Fibroblast of lung (primary cell): ENCODE measurements at places on chromosomes 2 and 18. TPM values are rescaled to one million over a fixed set of nuclear protein-coding genes. Genes with fewer than 3 reads are reported as not detected.

The HAAO gene
- 2.8 and 4.1 TPM in 2 replicates for total RNA-seq

DNA sequence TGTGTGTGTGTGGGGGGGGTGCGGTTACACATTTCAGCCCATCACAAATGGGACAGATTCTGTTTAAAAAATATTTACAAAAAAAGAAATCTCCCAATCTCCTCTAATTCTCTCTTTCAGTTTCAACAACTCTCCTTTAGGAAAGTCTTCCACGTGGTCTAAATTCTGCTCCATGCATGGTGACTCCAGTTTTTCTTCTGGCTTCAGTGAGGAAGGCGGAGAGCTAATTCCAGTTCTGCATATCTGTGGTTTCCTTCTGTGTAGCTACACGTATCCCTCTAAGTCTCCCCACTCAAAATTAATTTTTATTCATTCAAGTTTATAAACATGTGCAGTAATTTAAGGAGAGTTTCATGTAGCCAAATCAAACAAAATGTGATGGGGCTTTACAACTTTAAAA lies 111.6 kb downstream of the SLC4A3 start:
- no peaks in the 10 kb centered on the region for H3K36me3 ChIP-seq
- peaks cover 2% of the 10 kb centered on the region for H3K27me3 ChIP-seq
- no peak overlapping the region for H3K27ac ChIP-seq

The KLHL41 gene
- 3.8 and 4.6 TPM in 2 replicates for total RNA-seq

GRCh38 chr2:26555246-26556133 lies 77.6 kb upstream of the OTOF start:
- DNase-seq, result no peak
- no peak overlapping the region for H3K4me3 ChIP-seq
- no peak overlapping the region for H3K27ac ChIP-seq
- no peaks in the 10 kb centered on the region for H3K4me1 ChIP-seq
- H3K36me3 ChIP-seq, result no peaks in the 10 kb centered on the region

GRCh38 chr2:215602997-215603396 lies 167.1 kb upstream of the FN1 start:
- H3K27ac ChIP-seq, result no peak overlapping the region
- no peaks in the 10 kb centered on the region for H3K27me3 ChIP-seq
- no peak overlapping the region for H3K4me3 ChIP-seq
- no peaks in the 10 kb centered on the region for H3K36me3 ChIP-seq

DNA sequence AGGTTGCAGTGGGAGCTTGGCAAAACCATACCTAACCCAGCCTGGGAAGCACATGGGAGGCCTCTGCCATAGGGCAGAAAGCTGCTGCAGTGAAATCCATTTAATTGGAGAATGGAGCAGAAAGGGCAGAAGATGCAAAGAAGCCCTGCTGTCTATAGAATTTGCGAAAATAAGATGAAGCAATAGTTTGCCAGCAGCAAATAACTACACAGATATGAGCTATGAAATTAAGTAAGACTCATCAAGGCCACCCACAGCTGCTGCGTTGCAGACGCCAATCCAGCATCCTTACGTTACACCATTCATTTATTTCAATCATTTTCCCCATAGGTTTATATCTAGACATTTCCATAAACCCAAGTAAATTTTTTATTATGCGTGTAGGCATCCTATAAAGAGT lies 21.1 kb downstream of the ATP8B1 start:
- H3K27ac ChIP-seq, result no peak overlapping the region
- no peak overlapping the region for H3K4me3 ChIP-seq
- H3K4me1 ChIP-seq, result peaks cover 23% of the 10 kb centered on the region
- H3K27me3 ChIP-seq, result no peaks in the 10 kb centered on the region

The UCN gene
- total RNA-seq, result 1.2 and 1.3 TPM in 2 replicates

- H3K27ac ChIP-seq, result no peak overlapping the region
- DNase-seq, result no peak
- H3K27me3 ChIP-seq, result no peaks in the 10 kb centered on the region
- no peak overlapping the region for H3K4me3 ChIP-seq
Observed at GRCh38 chr18:63255435-63255834, 64.1 kb downstream of the BCL2 start.

DNA sequence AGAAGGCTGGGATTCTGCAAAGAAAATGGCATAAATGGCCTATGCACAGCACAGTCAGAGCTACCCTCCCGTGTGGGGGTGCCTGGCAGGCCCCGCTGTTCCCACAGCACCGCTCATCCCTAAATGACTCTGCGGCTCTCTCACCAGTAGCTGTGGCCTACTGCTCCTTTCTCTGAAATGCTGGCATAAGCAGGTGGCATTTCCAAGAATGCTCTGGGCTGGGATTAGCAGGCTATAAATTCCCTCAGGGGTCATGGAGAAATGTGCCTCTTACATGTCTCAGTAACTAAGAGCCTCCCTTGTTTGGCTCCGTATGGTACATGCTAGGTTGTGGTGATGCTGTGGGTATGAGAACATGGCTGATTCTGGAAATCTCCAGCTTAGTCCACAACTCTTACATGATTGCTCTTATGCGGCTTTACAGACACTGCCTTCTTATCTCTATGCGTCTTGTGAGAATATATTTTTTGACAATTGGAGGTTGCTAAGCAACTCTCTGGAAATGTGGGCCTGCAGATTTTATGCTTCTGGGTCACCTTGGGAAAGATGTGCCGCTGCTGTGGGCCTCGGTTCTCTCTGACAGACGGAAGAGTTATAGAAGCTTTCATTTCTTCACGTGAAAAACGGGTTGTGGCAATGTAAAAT lies 80.3 kb upstream of the GATA6 start:
- no peaks in the 10 kb centered on the region for H3K36me3 ChIP-seq
- no peaks in the 10 kb centered on the region for H3K27me3 ChIP-seq
- no peak overlapping the region for H3K4me3 ChIP-seq
- H3K4me1 ChIP-seq, result no peaks in the 10 kb centered on the region

GRCh38 chr2:43081131-43081765 lies 145.2 kb downstream of the ZFP36L2 start:
- H3K4me1 ChIP-seq, result peaks cover 49% of the 10 kb centered on the region
- H3K4me3 ChIP-seq, result no peak overlapping the region
- no peak overlapping the region for H3K27ac ChIP-seq

DNA sequence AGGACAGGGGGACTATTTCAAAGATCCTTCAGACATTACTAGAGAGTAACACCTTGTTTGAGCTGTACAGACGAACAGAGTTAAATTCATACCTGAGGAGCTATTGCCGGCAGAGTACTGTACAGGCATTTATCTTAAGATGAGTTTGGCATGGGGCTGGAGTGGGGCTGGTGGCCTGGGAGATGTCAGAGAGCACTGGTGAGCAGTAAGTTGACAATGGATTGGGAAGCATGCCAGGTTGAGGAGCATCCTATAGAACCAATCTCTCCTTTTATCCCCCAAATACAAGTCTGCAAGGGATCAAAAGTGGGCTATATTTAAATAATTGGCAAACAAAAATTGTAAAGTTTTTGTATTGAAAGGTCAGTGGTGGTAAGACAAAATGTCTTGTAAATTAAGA lies 58.6 kb downstream of the ADCYAP1 start:
- H3K27me3 ChIP-seq, result no peaks in the 10 kb centered on the region
- H3K36me3 ChIP-seq, result no peaks in the 10 kb centered on the region
- no peak overlapping the region for H3K27ac ChIP-seq
- no peak overlapping the region for H3K4me3 ChIP-seq
- H3K4me1 ChIP-seq, result no peaks in the 10 kb centered on the region
- DNase-seq, result no peak

- H3K4me1 ChIP-seq, result peaks cover 2% of the 10 kb centered on the region
- H3K36me3 ChIP-seq, result no peaks in the 10 kb centered on the region
- H3K27ac ChIP-seq, result no peak overlapping the region
Observed at GRCh38 chr2:36672199-36672598, 24.3 kb upstream of the VIT start.

DNA sequence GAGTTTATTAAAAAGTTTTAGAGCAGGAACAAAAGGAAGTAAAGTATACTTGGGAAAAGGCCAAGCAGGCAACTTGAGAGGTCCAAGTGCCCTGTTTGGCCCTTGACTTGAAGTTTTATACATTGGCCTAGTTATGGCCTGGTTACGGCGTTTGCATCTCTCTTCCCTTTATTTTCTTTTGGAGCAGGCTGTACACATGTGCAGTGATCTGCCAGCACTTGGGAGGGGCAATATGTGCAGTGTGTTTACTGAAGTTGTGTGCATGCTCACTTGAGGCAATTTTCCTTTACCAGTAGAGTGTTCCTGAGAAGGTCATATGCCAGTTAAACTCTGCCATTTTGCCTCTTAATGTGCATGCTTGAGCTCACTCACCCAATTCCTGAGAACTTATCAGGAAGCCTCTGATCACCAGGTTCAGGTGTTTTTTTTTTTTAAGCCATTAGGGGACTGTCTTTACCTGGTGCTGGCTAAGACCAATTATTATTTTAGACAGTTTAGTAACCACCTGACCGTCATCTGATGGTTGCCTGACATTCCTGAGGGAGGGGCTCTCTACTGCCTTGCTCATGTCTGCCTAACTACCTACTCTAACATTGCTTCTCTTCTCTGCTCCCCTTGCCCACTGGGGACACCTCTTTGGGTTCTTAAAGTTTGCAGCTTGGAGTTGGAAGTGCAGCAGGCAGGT lies 48.0 kb downstream of the SCN2A start:
- no peaks in the 10 kb centered on the region for H3K27me3 ChIP-seq
- DNase-seq, result no peak
- H3K4me1 ChIP-seq, result no peaks in the 10 kb centered on the region
- H3K27ac ChIP-seq, result no peak overlapping the region
